Nephron progenitor cell (in vitro differentiated cells): ENCODE measurements at places on chromosomes 11 and 22.

DNA sequence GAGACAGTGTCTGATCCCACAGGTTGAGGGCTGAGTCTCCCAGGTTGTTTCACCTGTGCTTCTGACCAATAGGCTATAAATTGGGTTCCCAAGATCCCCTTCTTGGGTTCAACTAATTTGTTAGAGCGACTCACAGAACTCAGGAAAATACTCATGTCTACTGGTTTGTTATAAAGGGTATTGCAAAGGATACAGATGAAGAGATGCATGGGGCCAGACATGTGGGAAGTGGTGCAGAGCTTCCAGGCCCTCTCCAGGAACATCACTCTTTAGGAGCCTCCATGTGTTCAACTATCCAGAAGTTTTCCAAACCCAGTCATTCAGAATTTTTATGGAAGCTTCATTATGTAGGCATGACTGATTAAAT lies 4.7 kb downstream of the KLHL22 start:
- no peak for DNase-seq

GRCh38 chr11:46976182-46976854 lies 39.8 kb downstream of the CSTPP1 start:
- no peak for DNase-seq

DNA sequence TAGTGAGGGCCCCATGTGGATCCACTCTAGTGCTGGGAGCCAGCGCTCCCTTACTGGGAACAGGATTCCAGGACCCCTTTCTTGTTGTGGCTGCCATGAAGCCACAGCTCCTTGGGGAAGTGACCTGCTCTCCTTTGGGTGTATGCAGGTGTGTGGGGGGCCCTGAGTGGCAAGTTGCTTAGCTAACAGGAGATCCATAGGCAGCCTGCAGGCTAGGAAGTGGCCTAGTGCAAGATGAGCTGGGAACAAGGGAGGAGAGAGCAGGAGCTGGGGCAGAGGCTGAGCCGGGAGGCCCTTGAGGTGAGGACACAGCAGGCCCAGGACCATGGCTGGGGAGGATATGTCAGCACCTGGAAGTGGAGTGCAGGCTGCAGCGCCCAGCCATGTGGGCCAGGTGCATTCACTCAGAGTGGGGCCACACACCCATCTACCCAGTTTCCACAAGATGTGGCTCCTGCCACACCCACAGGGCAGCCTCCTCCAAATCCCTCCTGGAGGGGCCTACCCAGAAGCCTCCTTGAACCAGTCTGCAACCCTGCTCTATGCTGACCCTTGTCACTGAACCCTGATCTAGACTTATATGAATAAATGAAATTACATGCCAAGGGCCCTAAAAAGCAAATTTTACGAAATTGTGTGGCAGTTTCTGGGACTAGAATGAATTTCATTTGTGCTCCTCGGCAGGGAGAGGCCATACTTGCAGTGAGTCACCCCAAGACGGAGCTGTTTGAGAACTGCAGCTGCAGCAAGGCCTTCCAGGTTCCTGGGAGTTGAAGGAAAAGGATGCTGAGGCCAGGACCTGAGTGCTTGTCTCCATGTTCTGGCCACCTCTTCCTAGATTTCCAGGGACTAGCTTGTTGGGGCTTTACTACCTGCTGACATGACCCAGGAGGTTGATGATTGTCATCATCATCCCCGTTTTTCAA lies 3.2 kb downstream of the THAP7 start:
- DNase-seq: no peak

DNA sequence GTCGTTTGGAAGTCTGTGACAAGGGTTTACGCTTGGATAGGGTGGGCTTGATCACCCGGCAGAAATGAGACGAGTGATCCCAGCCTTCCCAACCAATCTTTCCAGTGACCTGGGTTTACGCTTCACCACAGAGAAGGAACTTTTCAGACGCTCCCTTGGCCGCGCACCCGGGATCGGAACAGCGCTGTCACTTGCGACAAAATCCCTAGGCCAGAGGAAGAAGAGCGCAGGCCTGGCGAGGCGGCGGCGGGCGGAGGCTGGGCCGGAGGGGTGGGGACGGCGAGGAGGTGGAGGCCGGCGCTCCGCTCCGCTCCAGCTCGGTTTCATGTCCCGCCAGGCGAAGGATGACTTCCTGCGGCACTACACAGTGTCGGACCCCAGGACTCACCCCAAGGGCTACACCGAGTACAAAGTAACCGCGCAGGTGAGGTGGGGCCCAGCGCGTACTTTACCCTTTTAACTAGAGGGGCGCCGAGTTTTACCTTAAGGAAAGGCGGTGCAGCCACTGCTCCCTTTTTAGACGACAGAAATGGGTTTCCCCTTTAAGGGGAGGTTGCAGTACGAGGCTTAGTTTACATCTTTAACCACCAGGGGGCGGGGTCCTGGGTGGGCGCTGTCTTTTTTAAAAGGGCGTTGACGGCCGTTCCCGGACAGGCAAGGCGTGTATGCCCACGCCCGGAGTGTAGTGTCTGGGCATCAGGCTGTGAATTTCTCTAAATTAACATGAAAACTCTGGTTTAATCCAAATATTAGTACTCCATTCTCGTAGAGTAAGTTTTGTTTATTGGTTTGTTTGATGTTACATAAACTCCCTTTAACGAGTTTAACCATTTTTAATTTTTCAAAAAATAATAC lies at the start of gene SNX15:
TSS of gene SNX15 (plus strand) at position 227 of the 855 bp plus-strand sequence. CDS start at position 326, 99 bp downstream.
- DNase-seq: peak; percentile 91

DNA sequence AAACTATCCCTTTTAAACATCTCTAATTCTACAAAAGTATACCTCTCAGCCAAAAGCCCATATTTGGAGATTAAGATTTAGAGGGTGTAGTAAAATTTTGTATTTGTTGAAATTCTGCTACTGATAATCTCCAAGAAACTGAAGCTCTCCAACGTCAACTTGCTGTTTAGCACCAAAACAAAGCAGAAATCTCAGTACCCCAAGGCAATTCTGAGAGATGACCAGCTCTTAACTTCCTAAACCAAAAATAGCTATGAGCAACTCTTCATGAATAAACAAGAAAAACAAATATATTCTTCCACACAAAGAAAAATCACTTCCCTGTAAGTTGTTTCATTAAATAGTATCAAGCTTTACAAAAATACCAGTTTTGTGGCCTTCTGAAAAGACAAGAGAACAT lies 13.3 kb downstream of the RRAS2 start:
- no peak for DNase-seq

- no peak for DNase-seq
These were observed 13.0 kb downstream of the MAML2 start for GRCh38 chr11:96329855-96330510.

DNA sequence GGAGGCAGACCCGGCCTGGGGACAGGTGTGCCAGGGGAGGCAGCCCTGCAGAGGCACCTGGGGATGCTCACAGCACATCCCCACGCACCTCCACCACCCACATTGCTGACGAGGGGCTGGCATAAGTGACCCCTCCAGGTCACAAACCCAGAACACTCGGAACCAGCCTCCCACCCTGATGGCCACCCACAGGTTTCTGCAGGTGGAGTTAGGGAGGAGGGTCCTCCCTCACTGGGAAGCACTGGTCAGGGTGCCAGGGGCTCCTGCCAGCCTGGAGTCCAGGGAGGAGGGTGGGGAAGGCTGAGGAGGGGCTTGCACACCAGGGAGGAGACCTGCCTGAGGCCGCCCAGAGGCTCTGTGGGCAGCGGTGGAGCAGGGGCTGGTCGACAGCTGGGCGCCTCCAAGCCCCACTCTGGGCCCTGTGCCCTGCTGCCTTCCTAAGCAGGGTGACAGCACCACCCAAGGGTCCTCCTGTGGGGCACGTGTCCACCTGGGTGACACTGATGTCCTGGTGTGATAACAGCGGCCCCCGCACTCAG lies 51.0 kb upstream of the CARS1 start:
- no peak for DNase-seq

DNA sequence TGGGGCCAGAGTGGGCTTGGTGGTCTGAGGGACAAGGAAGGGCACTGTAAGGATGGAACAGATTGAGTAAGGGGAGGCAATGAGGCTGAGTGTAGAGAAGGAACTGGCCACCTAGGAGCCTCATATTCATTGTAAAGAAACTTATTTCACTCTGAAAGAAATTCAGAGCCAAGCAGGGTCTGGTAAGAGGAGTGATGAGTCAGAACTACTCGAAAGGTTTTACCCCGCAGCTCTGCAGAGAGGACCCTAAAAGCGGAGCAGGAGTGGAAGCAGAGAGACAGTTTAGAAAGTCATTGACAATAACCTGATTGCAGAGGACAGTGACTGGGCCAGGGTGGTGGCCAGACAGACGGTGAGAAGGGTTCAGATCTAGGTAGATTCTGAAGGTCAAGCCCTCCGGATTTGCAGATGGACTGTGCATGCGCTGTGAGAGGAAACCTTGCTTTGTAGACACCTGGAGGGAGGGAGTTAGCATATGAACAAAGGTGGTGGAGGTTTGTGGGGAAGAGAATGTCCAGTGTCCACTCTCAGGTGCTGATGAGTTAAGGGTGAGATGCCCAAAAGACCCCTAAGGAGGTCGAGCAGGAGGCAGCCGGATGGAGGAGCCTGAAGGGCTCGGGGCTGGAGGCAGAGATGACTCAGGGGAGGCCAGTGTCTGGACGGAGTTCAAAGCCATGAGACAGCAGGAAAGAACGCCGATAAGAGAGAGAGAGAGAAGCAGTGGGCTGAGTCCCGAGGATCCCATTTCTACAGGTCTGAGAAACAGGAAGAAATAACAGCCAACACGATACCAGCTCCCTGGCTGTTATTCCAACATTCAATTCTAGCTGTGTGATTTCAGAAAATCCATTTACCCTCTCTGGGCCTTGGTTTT lies 546.0 kb downstream of the BRD1 start:
- DNase-seq: no peak

DNA sequence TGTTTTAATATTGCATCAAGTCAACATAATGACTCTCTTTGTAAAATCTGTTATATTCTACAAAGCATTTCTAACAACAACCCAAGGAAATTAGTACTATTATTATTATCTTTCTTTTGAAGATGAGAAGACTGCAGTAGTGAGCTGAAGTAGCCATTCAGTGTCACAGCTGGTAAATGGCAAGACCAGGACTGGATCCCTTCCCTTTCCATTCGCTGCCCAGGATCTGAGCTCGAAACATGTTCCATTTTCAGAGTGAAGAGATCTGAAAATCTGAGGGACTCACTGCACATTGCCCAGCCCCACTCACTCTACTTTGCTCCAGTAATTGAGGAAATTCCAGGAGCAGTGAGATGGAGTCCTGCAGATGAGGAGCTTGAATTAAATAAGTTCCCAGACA lies 240.0 kb upstream of the BLID start:
- no peak for DNase-seq

- peak; percentile 95 for DNase-seq
These were observed 5.3 kb upstream of the GALR3 start for GRCh38 chr22:37817705-37818408.

- peak; percentile 65 for DNase-seq
These were observed 393 bp downstream of the ST13 start for GRCh38 chr22:40855979-40856512.

- peak; percentile 54 for DNase-seq
These were observed 476 bp upstream of the BARX2 start for GRCh38 chr11:129374993-129375750.

DNA sequence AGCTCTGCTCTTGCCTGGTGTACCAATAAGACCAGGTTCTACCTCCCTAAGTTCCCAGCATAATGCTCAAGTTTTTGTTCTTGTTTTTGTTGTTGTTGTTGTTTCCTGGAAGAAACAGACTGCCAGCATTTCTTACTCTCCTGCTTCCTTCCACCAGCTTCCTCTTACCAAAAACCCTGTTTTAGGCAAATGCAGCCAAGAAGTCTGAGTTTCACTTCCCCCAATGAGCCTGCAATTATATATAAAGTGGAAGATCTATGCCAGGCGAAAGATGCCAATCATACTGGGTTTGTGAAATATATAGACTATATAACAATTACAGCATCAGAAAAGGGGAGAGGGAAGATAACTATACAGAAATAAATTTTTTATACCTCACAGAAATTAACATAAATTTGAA lies 931.5 kb upstream of the FAT3 start:
- no peak for DNase-seq

DNA sequence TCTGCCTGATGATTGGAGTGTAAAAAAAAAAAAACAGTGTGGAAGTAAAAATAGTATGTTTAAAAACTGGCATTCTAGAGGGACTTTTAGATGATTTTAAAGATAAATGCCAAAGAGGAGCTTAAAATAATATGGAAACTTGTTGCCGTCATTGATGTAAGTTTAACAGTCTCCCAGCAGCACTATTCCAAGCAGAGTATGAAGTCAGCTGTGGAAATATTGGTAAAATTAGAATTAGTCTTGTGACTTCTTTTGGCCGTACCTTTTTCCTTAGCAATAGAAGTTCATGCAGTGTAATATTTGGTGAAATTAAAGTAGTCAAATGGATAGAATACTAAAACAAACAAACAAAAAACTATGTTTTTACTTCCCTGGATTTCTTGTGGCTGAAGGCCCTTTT lies 134.9 kb downstream of the METTL15 start:
- DNase-seq: no peak

DNA sequence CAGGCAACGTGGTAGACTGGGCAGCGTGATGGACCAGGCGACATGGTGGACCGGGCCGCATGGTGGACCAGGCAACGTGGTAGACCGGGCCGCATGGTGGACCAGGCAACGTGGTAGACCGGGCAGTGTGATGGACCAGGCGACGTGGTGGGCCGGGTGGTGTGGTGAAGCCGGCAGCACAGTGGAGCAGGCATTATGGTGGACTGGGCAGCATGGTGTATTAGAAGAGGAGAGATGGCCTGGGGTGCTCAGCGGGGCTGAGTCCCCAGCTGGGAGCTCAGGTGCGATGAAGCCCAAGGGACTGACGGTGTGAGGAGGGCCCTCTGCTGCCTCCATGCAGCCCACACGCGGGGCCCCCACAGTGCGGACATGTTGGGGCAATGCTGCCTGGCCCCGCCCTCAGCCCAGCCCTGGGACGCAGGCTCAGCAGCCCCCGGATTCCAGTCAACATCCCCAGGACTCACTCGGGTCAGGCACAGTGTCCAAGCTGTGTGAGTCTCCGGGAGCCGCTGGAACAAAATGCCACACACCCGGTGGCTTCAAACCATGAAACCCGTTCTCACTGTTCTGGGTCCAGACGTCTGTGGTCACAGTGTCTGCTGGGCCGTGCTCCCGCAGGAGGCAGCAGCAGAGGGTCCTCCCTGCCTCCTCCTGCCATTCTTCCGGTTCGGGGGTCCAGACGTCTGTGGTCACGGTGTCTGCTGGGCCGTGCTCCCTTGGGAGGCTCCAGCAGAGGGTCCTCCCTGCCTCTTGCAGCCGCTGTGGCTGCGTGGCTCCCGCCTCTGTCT lies 1084.9 kb downstream of the BRD1 start:
- no peak for DNase-seq

DNA sequence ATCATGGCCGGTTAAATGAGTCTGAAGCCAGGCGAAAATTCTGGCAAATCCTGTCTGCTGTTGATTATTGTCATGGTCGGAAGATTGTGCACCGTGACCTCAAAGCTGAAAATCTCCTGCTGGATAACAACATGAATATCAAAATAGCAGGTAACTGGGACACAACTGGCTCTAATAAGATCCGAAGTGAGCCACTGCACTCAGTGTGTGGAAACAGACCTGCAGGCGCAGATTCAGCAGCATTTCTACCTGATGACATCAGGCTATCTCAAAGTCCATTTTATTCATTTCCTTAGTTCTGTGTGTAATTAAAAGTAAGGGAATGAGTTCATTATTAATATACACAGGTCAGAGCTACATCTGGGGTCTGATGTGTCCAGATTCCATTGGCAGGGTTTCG lies 78.2 kb downstream of the PPP2R1B start:
- DNase-seq: no peak
